ENCODE measurements at places on chromosomes 5 and 9.

GRCh38 chr9:761793-762560 lies 79.5 kb upstream of the DMRT1 start:
- DNase-seq = no peak

DNA sequence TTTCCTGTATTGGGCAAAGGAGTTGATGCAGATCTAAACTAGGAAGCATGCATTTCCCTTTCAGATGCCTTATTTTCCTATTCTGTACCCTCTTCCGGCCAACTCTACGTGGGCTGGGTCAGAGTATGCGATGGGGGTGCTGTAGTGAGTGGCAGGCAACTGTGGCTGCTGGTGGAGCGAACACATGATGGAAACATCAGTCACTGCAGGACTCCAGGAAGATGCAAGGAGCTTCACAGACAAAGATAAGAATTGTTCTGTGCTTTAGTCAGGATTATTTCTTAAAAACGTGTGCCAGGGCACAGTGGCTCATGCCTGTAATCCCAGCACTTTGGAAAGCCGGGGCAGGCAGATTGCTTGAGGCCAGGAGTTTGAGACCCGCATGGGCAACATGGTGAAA lies 75.1 kb downstream of the PSAT1 start:
- no peak for DNase-seq

- no peak for DNase-seq
Measured at GRCh38 chr9:133779081-133779480, 40.9 kb upstream of the SARDH start.

GRCh38 chr9:119961774-119962424 lies 592.7 kb upstream of the BRINP1 start:
- no peak for DNase-seq

GRCh38 chr5:54728588-54728915 lies 211.0 kb downstream of the SNX18 start:
- no peak for DNase-seq

DNA sequence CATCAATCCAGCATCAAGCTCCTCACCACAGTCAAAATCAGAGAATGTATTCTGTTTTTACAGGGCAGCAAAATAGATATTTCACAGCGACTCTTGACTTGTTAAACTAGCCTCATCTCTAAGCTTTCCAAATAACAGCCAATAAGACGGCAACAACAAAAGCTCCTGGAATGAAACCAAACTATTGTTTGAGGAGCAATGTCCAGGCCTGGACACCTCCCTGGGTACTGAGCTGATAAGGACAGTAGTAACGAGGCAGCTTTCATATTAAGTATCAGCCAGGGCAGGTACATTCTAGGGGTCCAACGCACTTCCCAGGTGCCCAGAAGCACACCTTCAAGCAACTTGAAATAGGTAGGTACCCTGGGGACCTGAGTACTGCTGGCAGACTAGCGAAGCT lies 260.3 kb downstream of the ENC1 start:
- no peak for DNase-seq

DNA sequence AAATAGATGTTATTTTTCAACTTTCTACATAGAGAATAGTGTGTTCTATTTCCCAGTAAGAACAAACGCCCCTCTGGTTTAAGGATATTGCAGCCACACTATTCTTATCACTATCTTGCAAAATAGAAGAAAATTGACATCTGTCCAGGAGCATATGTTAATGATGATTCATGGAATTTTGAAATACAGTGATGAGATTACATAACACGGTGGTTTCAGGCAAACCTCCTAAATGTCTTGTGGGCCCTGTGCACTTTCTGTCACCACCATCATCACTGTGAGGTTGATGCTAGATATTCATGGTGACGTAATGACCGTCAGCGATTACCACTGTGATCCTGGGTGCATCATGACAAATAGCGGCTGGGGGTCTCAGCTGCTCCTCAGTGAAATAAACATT lies 48.1 kb downstream of the CFAP90 start:
- DNase-seq = no peak

Data from NCI-H2171 treated with DMSO at 0.1 percent for 48 hours (cell line).